ENCODE measurements at places on chromosomes 3 and 15.

- DNase-seq: no peak
These were observed 232.4 kb upstream of the WNT5A start for GRCh38 chr3:55719508-55719907.

DNA sequence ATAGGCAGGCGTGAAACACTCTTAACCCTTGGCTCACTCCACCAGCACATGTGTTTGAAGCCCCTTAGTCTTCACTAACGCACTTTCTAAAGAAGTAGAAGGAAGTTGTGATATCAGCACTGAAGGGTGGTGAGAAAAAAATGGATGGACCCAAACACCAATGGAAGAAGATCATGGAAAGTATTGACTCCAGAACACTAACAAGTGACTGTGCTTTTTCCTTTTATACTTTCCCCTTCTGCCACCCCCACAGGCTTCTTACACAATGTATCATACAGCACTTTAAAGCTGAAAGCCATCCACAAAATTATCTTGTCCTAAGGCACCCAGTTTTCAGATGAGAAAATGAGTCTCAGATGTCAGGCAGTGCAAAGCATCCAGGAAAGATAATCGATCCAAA lies 93.9 kb upstream of the PHLDB2 start:
- no peak for DNase-seq

- no peak for DNase-seq
These were observed 21.5 kb upstream of the MORF4L1 start for GRCh38 chr15:78850941-78851755.

- no peak for DNase-seq
These were observed 33.3 kb downstream of the ATOSA start for GRCh38 chr15:52645916-52646315.

- DNase-seq: no peak
These were observed 38.9 kb upstream of the CLRN1 start for GRCh38 chr3:151011427-151011826.

GRCh38 chr3:99484871-99485270 lies 153.5 kb upstream of the COL8A1 start:
- DNase-seq: no peak

DNA sequence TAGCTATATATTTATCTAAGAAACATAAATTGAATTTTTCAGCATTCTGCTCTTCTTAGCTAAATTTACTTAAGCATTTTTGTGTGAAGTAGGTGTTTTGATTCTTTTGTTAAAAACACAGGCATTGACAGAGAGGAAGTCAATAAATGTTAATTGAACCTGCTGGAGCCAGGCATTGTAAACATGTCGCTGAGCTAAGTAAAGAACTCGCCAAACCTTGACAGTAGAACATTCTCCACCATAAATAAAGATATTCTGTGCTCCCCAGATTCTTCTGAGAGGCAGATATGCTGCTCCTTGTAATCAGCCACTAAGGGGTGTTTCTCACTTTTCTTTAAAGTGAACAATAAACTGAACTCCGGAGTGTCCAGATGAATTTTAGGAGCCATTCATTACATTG lies 38.4 kb downstream of the SYNM start:
- DNase-seq: no peak

- DNase-seq: no peak
These were observed 254.5 kb downstream of the NEK10 start for GRCh38 chr3:27114684-27115083.

All from WTC11 (cell line).